ENCODE measurements at places on chromosomes 12 and 14. TPM values are rescaled to one million over a fixed set of nuclear protein-coding genes. Genes with fewer than 3 reads are reported as not detected.

DCN gene
- 380 TPM for polyA plus RNA-seq

GIT2 gene
- 25.2 TPM for polyA plus RNA-seq

INHBE gene
- polyA plus RNA-seq: not detected

NDUFA12 gene
- 149 TPM for polyA plus RNA-seq

TPH2 gene
- polyA plus RNA-seq: not detected

FAIM2 gene
- not detected for polyA plus RNA-seq

CMA1 gene
- 0.52 TPM for polyA plus RNA-seq

RTL1 gene
- not detected for polyA plus RNA-seq

NTN4 gene
- 3.7 TPM for polyA plus RNA-seq

FGF23 gene
- polyA plus RNA-seq: not detected

SLCO1C1 gene
- polyA plus RNA-seq: 0.38 TPM
